ENCODE measurements at places on chromosomes 12 and 14.
A peak's percentile ranks its signal among the peaks of the same experiment; 100 is the strongest.

DNA sequence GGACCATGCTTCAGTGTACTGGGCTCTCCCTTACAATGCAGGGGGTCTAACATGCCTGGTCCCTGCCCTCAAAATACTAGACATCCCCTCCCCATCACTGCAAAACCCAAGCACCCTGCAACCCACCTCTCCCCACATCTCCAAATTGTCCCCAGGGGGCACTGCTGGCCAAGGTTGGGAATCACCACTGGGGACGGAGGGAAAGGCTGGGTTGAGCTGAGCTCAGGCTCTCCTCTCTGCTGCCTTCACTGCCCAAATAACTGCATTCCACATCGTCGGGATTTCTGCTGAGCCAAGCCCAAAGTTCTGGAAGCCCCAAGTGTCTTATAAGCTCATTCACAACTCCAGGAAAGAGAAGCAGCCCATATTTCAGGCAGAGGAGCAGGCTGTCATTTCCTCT is 69.6 kb downstream of the NT5DC3 start:
- no peak for DNase-seq

DNA sequence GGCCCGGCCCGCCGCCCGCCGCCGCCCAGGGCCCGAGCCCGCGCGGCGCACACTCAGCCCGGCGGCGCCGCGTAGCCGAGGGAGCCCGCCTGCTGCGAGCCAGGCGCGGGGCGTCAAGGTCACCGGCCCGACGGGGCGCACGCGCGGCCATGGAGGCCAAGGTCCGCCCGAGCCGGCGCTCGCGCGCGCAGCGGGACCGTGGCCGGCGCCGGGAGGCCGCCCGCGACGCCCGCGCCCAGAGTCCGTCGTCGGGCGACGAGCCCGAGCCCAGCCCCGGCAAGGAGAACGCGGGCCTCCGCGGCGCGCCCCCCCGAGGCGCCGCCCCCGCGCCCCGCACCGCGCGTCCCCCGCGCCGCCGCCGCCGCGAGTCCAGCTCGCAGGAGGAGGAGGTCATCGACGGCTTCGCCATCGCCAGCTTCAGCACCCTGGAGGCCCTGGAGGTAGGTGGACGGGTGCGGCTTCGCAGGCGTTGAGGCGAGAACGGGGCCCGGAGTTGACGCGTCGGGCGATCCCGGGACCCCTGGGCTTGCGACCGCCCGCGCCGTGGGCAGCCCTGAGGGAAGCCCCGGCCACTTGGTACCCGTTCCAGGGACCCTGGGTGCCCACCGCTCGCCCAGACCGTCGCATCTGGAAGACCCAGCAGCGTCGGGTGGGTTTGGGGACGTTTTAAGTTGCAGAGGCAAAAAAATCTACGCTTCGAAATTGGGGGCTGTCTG is 629 bp downstream of the FBRSL1 start:
- DNase-seq, result no peak

- no peak for DNase-seq
These were observed 11.3 kb downstream of the RAB15 start for GRCh38 chr14:64960762-64961276.

DNA sequence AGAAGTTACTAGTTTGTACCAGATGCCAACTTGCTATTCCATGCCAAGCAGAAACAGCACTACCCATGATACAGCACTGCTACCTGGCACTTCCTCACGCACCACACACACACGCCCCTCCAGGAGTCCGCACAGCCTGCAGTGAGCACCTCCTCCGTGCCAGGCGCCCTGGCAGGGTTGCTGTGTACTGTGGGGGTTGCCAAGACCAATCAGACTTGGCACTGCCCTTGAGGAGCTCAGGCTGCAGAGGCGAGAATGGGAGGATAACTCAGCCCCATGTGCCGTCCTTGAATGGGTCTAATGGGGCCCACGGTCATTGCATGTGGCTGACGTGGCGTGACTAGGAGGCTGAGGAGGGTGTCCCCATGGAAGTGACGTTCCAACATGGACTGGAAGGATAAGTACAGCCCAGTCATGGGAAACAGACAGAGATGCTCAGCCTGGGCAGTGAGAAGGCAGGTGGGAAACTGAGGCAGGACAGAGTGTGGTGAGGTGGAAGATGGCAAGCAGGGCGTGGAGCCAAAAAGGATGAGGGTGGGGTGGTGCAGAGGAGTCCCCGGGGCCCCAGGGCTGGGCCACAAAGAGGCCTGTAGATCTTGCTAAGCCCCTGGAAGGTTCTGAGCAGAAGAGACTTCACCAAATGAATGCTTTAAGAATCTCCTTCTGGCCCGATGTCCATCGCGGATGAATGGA is 65.3 kb upstream of the C14orf180 start:
- no peak for DNase-seq

- peak; percentile 29 for DNase-seq
These were observed at the start of gene SMAGP for GRCh38 chr12:51270067-51270950. TSS of gene SMAGP (minus strand) at chr12:51270415. CDS start at chr12:51269278, 1,137 bp downstream.
